ENCODE measurements at places on chromosomes 3 and 15.

GRCh38 chr3:87145553-87145952, 81.6 kb upstream of the CHMP2B start:
- DNase-seq, result no peak

DNA sequence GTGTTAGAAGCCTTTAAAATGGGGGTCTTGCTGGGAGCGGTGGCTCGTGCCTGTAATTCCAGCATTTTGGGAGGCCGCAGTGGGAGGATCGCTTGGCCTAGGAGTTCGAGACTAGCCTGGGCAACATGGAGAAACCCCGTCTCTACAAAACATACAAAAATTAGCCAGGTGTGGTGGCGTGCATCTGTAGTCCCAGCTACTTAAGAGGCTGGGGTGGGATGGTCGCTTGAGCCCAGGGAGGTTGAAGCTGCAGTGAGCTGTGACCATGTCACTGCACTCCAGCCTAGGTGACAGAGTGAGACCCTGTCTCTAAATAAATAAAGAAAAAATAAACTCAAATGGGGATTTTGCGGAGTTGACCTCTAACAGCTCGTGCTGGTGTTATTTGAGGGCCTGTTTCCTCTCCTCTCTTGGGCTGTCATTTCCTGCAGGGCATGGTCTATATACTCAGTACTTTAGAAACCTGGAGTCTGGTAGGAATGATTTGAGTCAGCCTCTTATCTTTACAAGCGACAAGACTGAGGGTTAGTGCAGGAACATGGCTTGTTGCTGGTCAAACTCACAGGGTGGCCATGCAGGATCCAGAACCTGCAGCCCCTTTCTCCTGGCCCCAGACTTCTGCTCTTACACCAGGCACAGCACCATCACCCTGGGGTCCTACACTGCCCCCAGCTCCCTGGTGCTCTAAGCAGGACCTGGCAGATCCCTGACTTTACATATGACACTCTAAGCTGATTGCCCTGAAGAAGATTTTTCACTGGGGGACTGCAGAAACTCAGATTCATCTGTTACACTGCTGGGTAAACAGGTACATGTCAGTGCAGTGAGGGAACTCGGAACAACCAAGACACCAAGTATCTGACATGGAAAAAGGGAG, 15.1 kb downstream of the EHD4 start:
- DNase-seq, result no peak

DNA sequence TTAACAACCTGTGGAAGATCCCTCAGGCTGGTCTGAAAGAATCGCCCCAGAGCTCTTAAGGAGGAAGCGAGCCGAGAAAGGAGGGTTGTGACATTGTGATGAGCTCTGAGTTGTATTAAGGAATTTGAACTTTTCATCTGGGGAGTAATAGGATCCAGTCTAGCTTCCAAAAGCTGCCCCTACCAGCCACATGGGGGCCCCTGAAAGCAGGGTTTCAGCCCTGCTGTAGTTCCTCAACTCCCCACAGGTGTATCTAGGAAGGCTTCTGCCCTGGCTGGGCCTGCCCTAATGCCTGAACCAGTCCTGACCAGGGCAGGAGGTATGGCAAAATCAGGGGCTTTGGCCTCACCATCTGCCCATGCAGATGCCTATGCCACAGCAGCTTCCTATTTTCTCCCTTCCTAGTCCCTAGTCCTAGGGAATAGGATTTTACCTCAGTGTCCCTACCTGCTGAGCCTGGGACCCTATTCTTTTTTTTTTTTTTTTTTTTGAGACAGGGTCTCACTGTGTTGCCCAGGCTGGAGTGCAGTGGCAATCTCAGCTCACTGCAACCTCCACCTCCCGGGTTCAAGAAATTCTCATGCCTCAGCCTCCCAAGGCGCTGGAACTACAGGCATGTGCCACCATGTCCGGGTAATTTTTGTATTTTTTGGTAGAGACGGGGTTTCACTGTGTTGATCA, 5.0 kb upstream of the AP3S2 start:
- no peak for DNase-seq

DNA sequence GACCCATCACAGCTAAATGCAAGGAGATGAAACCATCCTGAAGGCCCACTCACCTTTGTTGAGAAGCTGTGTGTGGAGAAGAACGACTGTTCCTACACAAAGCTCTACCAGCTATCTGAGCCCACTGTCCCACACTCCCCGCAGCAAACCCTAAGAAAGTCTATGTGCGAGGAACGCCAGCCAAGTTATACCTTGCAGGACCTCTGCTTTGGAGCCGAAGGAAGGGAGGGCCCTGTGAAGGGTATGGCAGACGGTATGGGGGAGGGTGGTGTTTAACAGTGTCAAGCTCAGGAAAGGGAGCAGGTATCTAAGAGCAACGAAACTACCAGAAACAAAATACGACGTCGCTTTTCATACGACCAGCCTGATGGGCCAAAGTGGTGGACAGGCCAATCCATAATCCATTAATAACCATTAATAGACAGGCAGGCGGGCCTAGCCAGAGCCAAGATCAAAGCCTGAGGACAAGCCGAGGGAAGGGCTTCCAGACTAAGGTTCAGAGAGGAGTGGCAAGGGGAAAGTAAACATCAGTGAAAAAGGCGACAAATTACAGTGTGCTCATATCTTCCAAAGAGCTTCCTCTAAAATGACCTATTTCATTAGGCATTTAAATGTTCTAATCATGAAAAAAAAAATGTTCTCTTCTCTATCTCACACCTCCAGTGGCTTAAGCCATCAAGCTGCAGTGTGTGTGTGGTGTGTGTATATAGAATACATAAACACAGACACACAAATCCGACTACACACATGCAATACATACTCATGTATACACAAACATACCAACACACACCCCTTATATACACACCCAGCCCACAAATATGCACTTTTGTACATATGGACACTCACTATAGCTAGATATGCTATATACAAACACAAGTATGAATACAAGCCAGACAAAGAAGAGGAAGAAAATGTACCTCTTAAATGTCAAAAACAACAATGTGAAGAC, 43.9 kb downstream of the PTPN23 start:
- DNase-seq, result no peak

DNA sequence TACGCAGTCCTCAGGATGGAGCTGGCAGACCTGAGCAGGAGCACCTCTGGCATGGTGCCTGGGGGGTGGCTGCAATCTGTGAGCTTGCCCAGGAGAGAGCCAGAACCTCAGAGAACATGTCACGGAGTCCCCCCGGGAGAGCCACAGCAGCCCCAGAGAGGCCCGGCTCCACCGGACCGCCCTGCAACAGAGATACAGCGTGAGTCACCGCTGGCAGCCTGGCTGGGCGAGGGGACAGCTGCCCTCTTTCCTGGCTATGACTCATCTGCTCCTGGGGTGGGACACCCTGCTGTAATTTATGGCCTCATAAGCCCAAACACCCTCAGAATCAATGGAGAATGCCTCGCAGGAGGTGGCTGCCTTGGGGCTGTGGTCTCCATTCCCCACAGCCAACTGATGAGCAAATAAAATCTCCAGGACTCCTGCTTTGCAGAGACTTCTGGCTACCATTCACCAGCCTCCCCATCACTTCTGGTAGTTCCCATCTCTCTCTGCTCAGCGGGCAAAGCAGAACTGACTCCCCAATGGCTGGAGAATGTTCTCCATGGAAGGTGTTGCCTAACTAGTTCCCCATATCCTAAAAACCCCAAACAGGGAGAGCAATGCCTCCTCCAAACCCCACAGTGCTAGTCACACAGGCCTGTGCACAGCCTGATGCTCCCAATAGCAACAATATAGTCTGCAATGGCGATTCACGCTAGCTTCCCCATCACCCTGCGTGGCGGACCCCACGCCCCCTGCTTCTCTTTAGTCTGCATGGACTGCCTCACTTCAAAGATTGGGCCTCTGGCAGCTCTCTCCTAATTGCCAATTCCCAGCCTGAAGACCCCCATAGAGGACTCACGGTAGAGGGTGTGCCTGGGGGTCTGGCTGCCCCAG, 21.6 kb downstream of the ACSBG1 start:
- DNase-seq, result no peak

- no peak for DNase-seq
Observed at GRCh38 chr3:8087951-8088350, 413.7 kb upstream of the LMCD1 start.

- no peak for DNase-seq
Observed at GRCh38 chr3:48644898-48645760, 9.9 kb upstream of the SLC26A6 start.
